ENCODE measurements at places on chromosomes 2 and 18. TPM values are rescaled to one million over a fixed set of nuclear protein-coding genes. Genes with fewer than 3 reads are reported as not detected.

DNA sequence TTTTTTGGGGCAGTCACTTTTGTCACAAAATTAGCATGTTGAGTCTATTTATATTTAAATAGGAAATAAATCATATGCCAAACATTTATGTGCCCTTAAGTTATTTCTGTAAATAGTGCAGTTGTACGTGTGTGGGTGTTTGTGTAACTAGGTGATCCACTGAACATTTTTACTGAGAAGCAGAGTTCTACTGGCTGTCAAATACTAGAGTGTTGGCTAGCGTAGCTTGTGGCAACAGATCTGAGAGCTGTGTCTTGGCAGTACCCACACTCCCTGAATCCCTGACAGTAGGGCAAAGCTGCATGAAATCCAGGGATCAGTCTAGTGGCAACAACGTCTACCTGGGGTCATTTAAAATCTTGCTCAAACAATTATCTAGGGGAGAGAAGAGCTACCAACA lies 273.1 kb upstream of the SLC8A1 start:
- no peak for DNase-seq

GRCh38 chr2:26847655-26848335 lies at the start of gene DPYSL5:
TSS of gene DPYSL5 (plus strand) at chr2:26848132. CDS start at chr2:26898500, 50,368 bp downstream.
- no peak for DNase-seq

- no peak for DNase-seq
Measured at GRCh38 chr2:171568089-171568488, 45.8 kb downstream of the CYBRD1 start.

DNA sequence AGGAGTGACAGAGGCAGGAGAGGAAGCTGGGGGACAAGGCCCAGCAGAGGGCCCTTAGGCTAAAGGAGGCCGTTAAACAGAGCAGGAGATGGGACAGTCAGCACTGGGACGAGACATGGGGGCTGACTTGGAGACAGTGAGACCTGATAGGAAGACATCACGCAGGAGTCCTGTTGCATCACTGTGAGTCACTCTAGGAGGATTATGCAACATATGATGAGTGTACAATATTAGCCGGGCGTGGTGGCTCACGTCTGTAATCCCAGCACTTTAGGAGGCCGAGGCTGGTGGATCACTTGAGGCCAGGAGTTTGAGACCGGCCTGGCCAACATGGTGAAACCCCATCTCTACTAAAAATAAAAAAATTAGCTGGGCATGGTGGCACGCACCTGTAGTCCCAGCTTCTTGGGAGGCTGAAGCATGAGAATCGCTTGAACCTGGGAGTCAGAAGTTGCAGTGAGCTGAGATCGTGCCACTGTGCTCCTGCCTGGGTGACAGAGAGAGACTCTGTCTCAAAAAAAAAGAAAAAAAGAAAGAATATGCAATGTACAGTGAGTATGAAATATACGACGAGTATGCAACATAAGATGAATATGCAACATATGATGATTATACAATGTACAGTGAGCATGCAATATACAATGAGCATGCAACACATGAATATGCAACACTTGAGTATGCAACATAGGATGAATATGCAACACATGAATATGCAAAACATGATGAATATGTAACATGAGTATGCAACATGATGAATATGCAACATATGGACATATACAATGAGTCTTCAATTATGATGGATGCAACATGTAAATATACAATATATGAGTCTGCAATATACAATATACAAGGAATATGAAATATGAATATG lies 83.3 kb upstream of the ID2 start:
- DNase-seq = peak; percentile 87

DNA sequence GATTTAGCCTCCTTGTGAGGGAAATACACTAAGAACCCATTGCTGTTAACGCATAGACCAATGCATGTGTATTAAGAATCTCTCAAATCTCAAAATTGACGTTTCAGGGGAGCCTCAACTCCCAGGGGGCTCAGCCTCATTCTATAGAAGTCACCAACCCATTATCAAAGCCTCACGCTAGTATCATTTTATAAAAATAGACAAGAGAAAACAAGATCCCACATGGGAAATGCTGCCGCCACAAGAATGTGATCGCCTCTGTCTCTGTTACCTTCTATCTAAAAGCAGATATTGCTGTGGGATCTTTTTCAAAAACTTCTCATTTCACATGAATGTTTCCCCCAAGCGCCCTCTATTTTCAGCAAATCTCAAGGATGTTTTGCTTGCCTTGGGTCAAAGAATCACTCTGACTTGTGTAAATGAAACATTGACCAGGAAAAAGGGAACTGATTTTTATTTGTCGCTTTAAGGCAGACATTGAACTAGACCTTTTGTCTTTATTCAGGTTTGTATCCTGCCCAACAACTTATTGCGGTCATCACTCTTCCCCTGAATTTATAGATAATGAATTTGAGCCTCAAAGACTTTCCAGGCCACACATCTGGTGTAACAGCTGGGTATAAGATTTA lies 679.0 kb upstream of the ID2 start:
- no peak for DNase-seq

- peak; percentile 99 for DNase-seq
Measured at GRCh38 chr18:77101410-77102258, 30.9 kb downstream of the MBP start.

DNA sequence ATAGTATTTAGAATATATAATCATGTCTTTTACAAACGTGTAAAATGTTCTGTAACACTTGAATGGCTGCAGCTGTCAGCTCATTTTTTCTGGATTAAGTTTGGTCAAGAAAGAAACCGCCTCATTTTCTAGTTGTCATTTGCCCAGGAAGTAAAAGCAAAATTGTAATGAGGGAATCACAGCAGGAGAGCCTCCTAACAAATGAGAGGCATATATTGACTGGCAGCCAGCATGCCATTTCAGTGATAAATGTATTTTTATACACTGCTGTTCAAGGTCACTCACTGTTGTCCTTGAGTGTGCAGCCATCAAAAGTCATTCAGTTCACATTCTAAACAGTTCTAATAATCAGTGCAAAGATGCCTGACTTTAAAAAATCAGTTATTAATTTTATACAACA lies 144.3 kb upstream of the BOD1L2 start:
- peak; percentile 2 for DNase-seq

- DNase-seq = no peak
Measured at GRCh38 chr2:107008843-107009242, 122.9 kb upstream of the ST6GAL2 start.

GRCh38 chr2:240202586-240202985 lies 62.1 kb upstream of the OTOS start:
- no peak for DNase-seq

DNA sequence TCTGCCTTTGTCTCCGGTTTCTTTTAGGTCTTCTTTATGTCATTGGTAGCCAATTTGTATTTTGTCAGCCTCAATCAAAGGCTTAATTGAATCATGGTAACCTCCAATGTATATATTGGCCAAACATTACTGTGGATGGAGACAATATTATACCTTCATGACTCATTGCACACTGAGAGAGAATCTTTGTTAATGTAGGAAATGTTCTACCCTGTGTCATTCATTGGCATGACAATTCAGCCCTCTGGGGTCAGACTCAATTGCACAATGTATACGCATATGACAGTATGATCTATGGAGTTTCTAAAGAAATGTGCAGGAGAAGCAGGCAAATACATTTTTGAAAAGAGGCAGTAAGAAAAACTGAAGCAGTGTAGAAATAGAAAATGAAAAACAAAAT lies 162.6 kb downstream of the PDE11A start:
- DNase-seq = no peak

The XIRP2 gene
- 0.02 TPM for total RNA-seq

The FEV gene
- total RNA-seq = not detected

The REG3G gene
- not detected for total RNA-seq

All from M059J (cell line).